ENCODE measurements at places on chromosomes 5 and 9. TPM values are rescaled to one million over a fixed set of nuclear protein-coding genes. Genes with fewer than 3 reads are reported as not detected.

GRCh38 chr5:157997991-157998504 lies 139.1 kb upstream of the CLINT1 start:
- DNase-seq: no peak
- peaks cover 5% of the 10 kb centered on the region for H3K4me1 ChIP-seq
- no peak overlapping the region for H3K4me3 ChIP-seq
- H3K27ac ChIP-seq: no peak overlapping the region

GRCh38 chr9:91210318-91210717 lies 151.4 kb downstream of the AUH start:
- DNase-seq: no peak
- no peaks in the 10 kb centered on the region for H3K36me3 ChIP-seq
- no peaks in the 10 kb centered on the region for H3K27me3 ChIP-seq

DNA sequence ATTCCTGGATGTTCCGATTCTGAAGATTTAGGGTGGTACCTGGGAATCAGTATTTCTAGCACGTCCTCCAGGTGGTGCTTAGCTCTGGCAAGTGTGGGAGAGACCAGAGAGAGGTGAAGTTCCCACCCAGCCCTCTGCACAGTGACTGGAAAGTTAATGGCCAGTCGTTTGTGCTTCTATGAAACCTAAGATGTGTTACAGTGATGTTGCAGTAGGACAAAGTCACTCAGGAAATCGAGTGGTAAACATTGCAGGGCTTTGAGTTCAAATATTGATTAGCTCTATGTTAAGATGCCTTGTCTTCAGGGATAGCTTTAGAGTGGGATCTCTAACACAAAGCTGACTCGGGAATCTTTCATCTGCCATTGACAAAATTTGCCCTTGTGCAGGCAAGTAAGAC lies 55.6 kb downstream of the PIK3R1 start:
- no peak for DNase-seq
- H3K27me3 ChIP-seq: no peaks in the 10 kb centered on the region
- no peak overlapping the region for H3K27ac ChIP-seq
- no peak overlapping the region for H3K4me3 ChIP-seq
- no peaks in the 10 kb centered on the region for H3K36me3 ChIP-seq

- no peaks in the 10 kb centered on the region for H3K36me3 ChIP-seq
- H3K27me3 ChIP-seq: no peaks in the 10 kb centered on the region
- H3K4me1 ChIP-seq: peaks cover 19% of the 10 kb centered on the region
- DNase-seq: no peak
- no peak overlapping the region for H3K27ac ChIP-seq
Measured at GRCh38 chr5:54457094-54457862, 1.8 kb downstream of the HSPB3 start.

GRCh38 chr5:136021016-136021405 lies 7.8 kb upstream of the TGFBI start:
- no peaks in the 10 kb centered on the region for H3K27me3 ChIP-seq
- DNase-seq: no peak
- H3K27ac ChIP-seq: no peak overlapping the region
- no peak overlapping the region for H3K4me3 ChIP-seq
- H3K4me1 ChIP-seq: peaks cover 66% of the 10 kb centered on the region

DNA sequence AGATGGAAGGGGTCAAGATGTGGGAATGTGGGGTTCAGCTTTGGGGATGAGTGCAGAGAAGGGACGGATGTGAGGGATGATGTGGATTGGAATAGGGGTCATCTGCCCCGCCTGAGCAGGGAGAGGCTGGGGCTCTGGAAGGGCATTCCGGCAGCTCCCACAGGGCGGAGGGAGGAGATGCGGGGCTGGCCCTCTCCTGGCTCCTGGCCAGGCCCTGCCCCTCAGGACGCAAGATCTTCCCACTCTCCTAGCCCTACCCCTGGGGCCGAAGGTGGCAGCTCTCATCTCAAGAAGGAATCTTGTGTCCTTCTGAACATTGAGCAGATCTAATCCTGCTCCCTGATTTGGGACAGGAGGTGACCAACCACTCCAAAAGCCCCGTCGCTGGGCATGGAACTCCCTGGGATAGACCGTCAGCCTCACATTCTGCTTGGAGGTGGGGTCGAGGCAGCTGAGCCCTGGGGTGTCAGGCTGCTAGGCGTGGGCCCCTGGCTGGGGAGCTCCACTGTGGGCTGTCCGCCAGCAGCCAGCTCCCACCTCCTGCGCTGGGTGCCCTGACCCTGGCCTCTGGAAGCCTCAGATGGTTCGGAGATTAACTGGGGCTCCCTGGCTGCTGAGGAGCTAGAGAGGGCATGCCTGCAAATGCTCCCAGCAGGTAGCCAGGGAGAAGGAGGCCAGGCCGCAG lies 125.2 kb downstream of the ZNF354C start:
- peaks cover 12% of the 10 kb centered on the region for H3K27me3 ChIP-seq
- H3K27ac ChIP-seq: no peak overlapping the region
- H3K36me3 ChIP-seq: no peaks in the 10 kb centered on the region

GRCh38 chr9:121568343-121569265 lies 69.0 kb upstream of the GGTA1 start:
- H3K36me3 ChIP-seq: no peaks in the 10 kb centered on the region
- no peaks in the 10 kb centered on the region for H3K27me3 ChIP-seq
- H3K27ac ChIP-seq: peak overlapping the region; percentile 6
- H3K4me3 ChIP-seq: no peak overlapping the region
- DNase-seq: no peak

DNA sequence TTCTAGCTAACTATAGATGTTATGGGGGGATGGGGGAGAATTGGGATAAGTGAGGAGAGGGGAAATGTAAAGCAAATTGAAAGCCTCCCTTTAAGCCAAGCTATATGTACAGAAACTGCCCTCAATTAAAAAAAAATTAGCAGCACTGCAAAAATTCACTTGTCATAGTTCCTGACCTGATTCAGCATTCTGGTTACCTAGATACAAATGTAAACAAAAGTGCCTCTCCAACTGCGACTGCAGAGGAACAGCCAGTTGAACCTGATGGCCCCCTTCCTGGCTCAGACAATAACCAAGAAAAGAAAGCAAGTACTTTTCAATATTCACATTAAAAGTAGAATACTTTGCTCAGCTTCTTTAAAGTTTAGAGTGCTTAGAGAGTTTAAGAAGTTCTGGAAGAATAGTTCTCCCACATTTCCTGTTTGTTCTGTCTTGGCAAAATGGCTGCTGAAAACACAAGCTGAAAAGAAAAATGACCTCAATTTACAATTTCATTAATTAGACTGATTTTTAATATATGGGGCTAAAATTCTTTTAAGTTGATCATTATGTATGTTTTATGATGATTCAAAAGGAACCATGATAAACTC lies 1.5 kb downstream of the FAM81B start:
- H3K4me3 ChIP-seq: no peak overlapping the region
- H3K36me3 ChIP-seq: no peaks in the 10 kb centered on the region
- no peak for DNase-seq

DNA sequence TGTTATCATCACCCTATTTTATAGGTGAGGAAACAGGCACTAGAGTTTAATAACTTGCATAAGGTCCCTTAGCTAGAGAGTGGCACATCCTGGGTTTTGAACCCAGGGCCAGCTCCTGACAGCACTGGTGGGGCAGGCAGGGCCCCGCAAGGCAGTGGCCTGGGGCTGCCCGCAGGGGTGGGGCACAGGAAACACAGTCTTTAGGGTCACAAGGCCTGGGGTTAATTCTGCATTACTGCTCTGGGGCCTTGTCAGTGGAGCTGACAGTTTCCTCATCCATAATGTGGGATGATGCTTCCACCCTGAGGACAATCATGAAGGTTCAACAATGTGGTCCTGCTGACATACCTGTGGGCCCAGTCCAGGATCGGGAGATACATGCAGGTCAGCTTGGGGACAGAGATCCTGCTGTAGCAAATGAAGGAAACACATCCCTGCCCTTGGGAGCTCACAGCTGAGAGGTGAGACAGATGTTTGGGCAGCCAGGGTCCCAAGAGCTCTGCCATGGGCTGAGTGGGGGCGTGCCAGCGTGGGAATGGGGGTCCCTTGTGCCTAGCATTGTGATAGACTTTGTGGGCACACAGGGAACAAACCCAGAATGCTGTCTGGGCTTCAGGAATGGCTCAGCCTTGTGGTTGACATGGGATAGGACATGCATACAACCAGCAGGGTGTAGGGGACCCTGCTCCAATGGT lies 14.7 kb downstream of the FGF18 start:
- no peaks in the 10 kb centered on the region for H3K4me1 ChIP-seq
- no peaks in the 10 kb centered on the region for H3K36me3 ChIP-seq
- no peak for DNase-seq
- H3K4me3 ChIP-seq: no peak overlapping the region

DNA sequence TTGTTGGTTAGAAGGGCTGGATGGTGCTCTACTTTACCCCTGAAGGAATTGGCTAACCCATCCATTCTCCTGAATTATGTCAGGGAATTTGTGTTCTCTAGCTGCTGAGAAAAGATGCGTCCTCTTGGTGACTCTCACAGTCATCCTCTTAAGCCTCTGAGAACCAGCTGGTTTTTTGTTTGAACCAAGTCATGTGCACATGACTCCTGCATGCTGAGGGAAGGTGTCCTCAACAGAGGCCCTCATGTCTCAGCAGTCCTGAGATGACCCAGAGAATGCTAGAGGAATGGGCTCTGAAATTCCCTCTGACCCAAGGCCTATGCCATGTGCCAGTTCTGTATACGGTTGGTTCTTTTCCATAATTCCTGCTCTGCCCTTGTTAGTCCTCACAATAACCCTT lies 10.4 kb upstream of the C5orf63 start:
- no peak for DNase-seq
- no peaks in the 10 kb centered on the region for H3K27me3 ChIP-seq
- H3K36me3 ChIP-seq: no peaks in the 10 kb centered on the region
- H3K4me3 ChIP-seq: no peak overlapping the region
- no peak overlapping the region for H3K27ac ChIP-seq
- peaks cover 46% of the 10 kb centered on the region for H3K4me1 ChIP-seq

GRCh38 chr5:150789943-150790611 lies 11.5 kb downstream of the SMIM3 start:
- H3K4me1 ChIP-seq: peaks cover 68% of the 10 kb centered on the region
- peak overlapping the region; percentile 74 for H3K27ac ChIP-seq
- DNase-seq: no peak
- no peaks in the 10 kb centered on the region for H3K27me3 ChIP-seq
- H3K4me3 ChIP-seq: no peak overlapping the region
- peaks cover under 1% of the 10 kb centered on the region for H3K36me3 ChIP-seq

GRCh38 chr9:134690946-134691694 lies 49.5 kb downstream of the COL5A1 start:
- peaks cover 24% of the 10 kb centered on the region for H3K4me1 ChIP-seq
- DNase-seq: no peak
- peaks cover 27% of the 10 kb centered on the region for H3K27me3 ChIP-seq
- peak overlapping the region; percentile 31 for H3K27ac ChIP-seq
- H3K4me3 ChIP-seq: no peak overlapping the region

DNA sequence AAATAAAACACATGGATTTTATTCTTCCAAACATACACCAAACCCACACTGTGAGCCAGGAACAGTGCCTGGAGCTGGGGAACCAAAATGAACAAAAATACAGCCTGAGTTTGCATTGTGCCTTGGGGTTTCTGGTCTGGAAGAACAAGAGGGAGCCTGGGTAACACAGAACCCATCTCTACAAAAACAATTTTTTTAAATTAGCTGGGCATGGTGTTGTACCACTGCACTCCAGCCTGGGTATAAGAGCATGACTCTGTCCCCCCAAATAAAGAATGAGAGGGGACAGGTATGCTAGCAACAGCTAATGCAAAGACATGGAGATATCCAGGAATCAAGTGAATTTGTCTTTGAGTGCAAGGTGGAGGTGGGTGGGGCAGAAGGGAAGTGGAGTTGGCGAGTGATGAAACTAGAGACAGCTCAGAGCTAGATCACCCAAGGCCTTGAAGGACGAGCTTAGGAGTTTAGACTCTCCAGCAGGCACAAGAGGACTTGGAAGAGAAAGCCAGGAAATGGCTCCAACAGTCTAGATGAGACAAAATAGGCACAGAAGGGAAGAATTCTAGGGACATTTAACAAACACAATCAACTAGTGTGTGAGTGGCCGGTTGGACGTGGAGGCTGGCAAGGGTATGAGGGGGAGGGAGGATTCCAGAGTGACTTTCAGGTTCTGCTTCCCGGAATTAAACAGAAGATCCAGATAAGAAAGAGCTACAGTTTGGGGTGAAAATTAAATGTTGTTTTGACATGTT lies 47.4 kb downstream of the FNBP1 start:
- H3K36me3 ChIP-seq: no peaks in the 10 kb centered on the region
- peak overlapping the region; percentile 45 for H3K27ac ChIP-seq
- H3K4me1 ChIP-seq: peaks cover 31% of the 10 kb centered on the region
- DNase-seq: no peak
- no peak overlapping the region for H3K4me3 ChIP-seq
- no peaks in the 10 kb centered on the region for H3K27me3 ChIP-seq

DNA sequence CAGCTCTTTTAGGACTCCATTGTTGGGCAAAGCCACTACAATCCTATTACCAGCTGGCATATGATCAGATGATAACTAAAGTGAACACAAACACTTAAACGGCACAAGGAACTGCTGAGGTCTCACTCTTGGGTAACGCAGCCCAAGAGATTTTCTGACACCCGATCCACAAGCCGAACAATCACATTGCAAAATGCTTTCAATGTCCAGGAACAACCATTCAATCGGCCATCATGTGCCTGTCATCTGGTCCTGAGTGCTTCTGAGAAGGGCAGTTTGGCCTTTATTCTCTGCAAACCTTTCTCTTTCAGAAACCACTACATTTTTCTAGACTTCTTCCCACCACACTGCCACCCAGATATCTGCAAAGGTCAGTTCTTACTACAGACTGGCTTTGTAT lies 283.1 kb downstream of the GLIS3 start:
- no peaks in the 10 kb centered on the region for H3K36me3 ChIP-seq
- no peak overlapping the region for H3K27ac ChIP-seq
- no peaks in the 10 kb centered on the region for H3K4me1 ChIP-seq
- no peak for DNase-seq
- no peak overlapping the region for H3K4me3 ChIP-seq
- H3K27me3 ChIP-seq: no peaks in the 10 kb centered on the region

DNA sequence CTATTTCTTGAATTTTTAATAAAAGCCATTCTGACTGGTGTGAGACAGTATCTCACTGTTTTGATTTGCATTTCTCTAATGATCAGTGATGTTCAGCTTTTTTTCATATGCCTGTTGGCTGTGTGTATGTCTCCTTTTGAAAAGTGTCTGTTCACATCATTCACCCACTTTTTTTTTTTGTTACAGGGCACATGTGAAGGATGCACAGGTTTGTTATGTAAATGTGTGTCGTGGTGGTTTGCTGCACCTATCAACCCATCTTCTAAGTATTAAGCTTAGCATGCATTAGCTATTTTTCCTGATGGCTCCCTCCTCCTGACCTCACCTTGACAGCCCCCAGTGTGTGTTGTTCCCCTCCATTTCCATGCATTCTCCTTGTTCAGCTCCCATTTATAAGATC lies 39.3 kb upstream of the IFNE start:
- H3K27me3 ChIP-seq: no peaks in the 10 kb centered on the region
- H3K4me3 ChIP-seq: no peak overlapping the region
- no peak for DNase-seq
- H3K4me1 ChIP-seq: no peaks in the 10 kb centered on the region
- peaks cover 1% of the 10 kb centered on the region for H3K36me3 ChIP-seq
- H3K27ac ChIP-seq: no peak overlapping the region

- no peak for DNase-seq
- no peak overlapping the region for H3K4me3 ChIP-seq
- H3K27ac ChIP-seq: no peak overlapping the region
- no peaks in the 10 kb centered on the region for H3K4me1 ChIP-seq
- H3K27me3 ChIP-seq: no peaks in the 10 kb centered on the region
Measured at GRCh38 chr5:13771011-13771571, 173.4 kb downstream of the DNAH5 start.

The PKD2L2 gene
- total RNA-seq: not detected

The MIGA2 gene
- total RNA-seq: 49.3 TPM

The SLC4A9 gene
- 0.04 TPM for total RNA-seq

The TMEM171 gene
- 5.9 TPM for total RNA-seq

The ODF2 gene
- total RNA-seq: 19.9 TPM

The IFNB1 gene
- total RNA-seq: not detected

The HMCN2 gene
- total RNA-seq: 0.91 TPM

All from esophagus squamous epithelium (tissue), 5 donors.